ENCODE measurements at places on chromosomes 6 and 20.

DNA sequence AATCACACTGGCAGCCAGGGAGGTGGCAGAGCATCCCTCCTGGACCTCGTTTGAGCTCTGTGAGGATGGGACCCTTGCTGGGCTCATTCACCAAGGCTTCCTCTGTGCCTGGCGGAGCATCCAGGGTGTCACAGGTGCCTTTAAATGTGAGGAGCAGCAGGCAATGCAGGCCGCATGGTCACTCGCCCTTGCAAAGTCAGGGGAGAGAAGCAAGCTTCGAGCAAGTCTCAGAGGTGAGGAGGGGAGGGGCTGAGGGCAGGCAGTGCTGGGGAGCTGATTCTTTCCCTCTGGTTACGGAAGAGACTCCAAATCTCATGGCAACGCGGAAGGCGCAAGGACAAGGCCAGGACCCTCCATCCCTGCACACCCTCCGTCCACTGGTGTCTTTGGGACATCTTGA, 182.7 kb upstream of the PMEPA1 start:
- DNase-seq: no peak

DNA sequence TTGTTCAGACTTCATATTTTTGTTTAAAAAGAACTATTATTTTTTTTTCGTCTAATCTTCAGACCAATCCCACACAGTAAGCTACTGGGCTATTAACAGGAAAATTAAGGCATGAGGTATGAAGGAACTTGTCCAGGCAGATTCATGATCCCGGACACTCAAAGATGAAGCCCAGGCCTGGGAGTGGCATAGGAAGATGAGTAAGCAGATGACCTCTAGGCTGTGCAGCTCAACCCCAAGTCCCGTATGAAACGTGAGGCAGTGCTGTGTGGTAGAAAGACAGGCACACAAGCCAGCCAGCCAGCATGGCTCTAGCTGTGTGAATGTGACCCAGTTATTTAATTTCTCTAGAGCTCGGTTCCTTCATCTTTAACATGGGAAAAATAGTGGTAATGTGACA, 231.9 kb downstream of the CLIC5 start:
- DNase-seq: no peak

GRCh38 chr6:423055-423798, 31.7 kb downstream of the IRF4 start:
- no peak for DNase-seq

DNA sequence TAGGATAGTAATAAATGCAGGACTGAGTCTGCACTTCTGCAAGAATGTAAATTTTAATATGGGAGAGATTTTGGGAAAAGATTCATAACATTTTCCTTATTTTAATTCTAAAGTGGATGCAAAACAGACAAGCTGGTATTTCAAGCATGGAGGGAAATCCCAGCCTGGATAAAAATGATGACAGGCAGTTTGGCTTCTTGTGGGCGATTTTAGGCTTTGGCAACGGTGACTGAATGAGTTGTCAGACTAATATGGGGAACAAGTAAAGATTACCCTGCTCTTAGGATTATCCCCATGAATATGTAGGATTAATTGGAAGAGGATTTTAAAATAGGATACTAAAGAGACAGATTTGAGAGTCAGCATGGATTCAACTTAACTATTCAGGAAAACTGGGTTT, 21.0 kb downstream of the OGFRL1 start:
- DNase-seq: no peak

GRCh38 chr6:128425856-128426255, 94.5 kb downstream of the PTPRK start:
- no peak for DNase-seq

DNA sequence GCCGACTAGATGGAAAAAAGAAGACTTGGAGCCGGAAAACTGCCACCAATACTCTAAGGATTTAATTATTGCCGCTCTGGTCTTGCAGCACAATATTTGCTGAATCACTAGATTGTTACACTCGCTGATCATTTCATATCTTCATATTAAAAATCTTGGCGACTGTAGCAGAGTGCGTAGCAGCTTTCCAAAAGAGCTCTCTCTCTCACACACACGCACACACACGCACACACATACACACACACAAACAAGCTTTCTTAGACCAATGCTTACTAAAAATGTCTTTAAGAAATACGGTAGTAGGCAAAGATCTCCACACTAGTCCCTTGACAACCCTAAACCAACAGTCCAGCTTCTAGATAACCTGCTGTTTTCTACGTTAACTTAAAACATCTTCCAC, 7.7 kb downstream of the GRIK2 start:
- no peak for DNase-seq

DNA sequence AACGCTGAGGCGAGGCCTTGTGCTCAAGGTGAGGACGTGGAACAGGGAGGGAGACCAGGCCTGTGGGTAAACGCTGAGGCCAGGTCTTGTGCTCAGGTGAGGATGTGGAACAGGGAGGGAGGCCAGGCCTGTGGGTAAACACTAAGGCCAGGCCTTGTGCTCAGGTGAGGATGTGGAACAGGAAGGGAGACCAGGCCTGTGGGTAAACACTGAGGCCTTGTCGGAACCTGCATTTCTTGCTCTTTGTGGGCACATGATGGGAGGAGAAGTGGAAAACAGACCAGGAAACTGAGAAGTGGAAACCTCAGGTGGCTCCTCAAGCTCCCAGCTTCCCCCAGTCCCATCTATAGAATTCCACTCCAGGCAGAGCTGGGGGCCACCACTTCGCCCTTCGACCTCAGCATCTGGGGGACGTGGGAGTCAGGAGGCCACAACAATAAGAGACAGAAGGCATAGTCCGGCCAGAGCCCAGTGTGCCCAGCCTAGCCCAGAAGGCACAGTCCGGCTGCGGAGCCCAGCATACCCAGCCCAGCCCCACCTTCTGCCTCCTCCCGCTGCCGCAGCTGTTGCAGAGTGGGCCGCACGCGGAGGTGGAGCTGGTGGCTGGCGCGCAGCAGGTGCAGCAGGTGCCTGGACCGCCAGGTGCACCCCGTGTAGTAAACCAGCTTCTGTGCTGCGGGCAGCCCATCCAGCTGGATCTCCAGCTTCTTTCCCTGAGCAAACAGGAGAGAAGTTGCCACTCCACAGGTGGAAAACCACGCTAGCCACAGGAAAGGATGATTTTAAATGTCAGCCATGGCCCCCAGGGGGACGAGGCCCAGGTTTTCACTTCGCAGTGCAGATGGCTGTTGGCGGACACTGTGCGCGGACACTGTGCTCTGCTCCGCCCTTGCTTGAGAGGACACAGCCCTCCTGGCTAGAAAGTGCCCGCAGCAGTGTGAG, 17.5 kb downstream of the FRMD1 start:
- DNase-seq: no peak

DNA sequence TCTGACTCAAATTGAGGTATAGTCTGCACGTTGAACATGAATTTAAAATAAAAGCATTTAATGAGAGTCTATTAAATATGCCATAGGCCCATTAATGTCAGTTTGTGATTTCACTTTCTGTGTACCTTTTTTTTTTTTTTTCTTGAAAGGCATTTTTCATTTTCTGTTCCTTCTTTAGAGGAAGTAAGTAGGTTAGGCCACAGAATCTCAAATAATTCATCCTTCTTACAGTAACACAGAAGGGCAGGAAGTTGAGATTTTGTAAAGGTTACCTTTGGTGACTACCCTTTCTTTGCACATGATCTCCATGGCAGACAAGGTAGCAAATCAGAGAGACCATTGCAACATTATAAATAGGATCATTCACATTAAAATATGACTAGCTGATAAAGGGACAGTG, 9.6 kb downstream of the L3MBTL3 start:
- no peak for DNase-seq

DNA sequence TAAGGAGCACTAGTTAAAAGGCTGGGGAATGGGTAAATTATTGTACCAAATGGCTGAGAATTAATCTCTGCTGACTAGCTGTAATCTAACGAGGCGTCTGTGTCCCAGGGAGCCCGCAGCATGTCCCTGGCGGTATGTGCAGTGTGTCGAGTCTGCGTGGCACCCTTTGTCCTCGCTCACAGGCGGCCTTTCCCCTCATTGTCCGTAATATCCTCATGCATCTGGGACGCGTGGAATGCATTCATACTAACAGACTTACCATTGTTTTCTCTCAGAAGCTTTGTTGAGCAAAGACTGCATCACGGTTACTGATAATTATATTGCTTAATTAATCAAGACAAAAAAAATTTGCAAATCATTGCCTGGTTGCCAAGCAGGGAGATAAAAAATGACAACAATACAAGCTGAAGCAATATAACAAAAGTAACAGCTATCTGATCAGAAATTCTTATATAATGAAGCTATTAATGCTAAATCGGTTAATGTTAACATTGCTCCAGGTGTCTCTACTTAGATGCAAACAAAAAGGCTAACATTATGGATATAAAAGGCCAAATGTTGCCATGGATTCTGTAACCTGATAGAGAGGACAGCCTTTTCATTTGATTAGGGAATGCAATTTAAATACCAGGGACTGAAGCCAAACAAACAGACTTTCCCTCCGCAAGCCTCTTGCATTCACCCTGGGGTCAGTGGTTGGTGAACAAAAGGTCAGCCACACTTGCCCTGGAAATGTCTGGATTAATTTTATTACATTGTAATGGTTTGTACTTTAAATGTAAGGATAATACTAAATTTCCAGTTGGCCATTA, 124.8 kb downstream of the INSM1 start:
- no peak for DNase-seq

DNA sequence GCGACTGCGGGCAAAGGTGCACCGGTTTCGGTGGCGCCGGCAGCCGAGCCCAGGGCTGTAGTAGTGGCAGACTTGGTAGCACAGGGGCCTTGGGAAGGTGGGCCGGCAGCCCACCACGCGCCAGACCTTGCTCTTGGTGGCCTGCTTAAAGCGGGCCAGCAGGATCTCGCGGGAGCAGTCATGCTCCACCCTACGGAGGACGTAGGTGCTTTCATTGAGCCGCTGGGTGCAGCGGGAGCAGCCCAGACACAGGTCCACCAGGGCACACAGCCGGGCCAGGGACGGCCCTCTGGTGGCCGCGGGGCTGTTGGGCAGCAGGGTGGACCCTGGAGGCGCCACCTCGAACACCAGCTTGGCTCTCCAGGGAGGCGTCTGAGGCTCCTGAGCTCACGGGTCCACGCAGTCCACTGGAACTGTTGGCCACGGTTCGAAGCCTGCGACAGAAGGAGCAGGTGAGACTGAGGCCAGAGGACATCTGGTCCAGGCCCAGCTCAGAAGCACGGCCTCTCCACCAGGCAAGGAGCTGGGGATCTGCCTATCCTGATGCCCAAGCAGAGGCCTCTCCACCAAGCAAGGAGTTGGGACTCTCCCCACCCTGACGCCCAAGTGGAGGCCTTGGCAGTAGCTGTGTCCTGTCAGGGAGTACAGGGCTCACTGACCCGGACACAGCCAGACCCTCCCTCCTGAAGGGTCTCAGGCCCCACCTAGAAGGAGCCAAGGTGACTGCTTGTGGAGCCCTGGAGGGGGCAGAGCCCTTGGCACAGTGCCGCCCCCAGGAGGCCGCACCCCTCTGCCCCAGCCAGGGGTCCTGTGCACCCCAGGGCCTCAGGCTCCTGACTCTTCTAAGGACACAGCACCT, 1.0 kb downstream of the HELZ2 start:
- no peak for DNase-seq

- DNase-seq: no peak
These were observed 126.0 kb upstream of the TOP1 start for GRCh38 chr20:40902661-40903060.

GRCh38 chr6:43706788-43707187, 19.2 kb upstream of the MRPS18A start:
- no peak for DNase-seq

- DNase-seq: no peak
These were observed 116.0 kb upstream of the JARID2 start for GRCh38 chr6:15129887-15130286.

- no peak for DNase-seq
These were observed 104.2 kb upstream of the THEMIS start for GRCh38 chr6:128005009-128005408.

- no peak for DNase-seq
These were observed 23.8 kb downstream of the NKX2-2 start for GRCh38 chr20:21490105-21490504.

DNA sequence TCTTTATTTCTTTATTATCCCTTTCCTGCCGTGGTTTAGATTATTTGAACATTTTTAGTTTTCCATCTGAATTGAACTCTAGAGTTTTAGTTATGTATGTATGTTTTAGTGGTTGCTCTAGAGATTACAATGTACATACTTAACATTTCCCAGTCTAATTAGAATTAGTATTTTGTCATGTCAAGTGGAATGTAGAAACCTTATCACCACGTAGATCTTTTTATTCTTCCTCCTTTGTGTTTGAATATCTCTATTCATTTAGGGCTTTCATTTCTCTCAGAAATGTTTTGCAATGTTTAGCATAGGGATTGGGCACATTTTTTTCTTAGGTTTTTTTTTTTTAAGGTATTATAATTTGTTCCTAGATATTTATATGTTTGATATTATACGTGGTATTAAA, 73.1 kb upstream of the EZR start:
- DNase-seq: no peak

DNA sequence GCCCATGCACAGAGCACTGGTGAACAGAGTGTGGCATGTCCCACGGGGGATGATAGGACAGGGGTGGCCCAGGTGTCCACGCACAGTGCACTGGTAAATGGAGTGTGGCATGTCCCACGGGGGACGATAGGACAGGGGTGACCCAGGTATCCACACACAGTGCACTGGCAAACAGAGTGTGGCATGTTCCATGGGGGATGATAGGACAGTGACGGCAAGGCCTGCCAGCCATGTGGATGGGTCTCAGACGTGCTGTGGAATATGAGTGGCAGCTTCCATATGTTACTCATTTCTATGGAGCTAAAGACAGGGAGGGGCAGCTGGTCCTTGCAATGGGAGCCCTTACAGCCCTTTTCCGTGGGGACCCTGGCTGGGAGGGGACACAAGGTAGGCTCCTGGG, 168.7 kb downstream of the CDH4 start:
- no peak for DNase-seq

DNA sequence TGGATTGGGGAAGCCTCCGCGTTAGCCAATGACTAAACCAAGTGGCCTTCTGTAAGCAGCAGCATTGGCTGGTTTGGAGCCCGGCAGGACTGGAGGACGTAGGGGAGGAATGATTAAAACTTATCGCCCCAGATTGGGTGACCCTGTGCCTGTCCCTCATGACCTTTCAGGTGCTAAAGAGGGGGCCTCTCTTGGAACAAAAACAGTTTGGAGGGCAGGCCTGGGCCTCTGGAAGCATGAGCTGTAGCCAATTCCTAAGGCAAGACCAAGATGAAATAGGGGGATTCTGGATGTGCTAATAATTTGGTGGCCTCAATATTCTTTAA, 1.4 kb downstream of the GMPR start:
- DNase-seq: no peak

- no peak for DNase-seq
These were observed 695.0 kb downstream of the COL12A1 start for GRCh38 chr6:74510878-74511277.

DNA sequence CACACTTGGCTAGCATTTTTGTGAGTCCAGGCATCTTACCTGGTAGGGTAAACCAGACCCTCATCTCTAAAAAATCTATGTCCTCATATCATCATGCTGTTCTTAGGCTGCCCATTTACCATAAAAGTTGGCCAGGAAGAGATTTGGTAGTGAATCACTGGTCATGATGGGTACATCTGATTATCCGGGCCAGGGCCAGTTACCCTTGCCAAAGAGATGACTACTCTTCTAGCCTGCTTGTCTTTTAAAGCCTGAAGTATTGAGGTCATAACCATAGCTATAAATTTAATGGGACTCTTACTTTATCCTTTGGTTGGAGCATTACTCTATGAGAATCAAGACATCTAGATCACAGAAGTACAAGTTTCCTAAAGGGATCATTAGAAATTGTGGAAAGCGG, 276.8 kb downstream of the TENT5A start:
- DNase-seq: no peak
